Activated T-cell treated with anti-CD3 and anti-CD28 coated beads, Interleukin-2, amount 50 U/mL, for 72 hours (primary cell): ENCODE measurements at places on chromosomes 3 and 15.

DNA sequence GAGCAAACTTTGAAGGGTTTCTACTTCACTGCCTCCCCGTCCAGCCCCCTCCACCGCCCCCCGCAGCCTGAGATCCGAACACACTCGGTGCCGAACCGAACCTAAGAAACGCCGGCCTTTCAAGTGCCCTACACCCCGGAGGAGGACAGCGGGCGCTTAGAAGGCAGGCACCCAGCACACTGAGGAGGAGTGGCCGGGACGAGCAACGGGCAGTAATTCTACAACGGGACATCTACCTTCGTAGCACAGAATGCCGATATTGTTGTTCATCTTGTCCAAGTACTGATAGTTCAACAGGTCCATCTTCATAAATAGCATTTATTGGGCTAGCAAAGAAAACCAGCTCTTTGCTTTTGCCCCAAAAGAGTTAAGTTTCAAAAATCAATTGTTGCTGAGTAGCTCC lies 513 bp downstream of the VGLL4 start:
- peak; percentile 31 for DNase-seq
- H3K27ac ChIP-seq = peak overlapping the region; percentile 99
- peaks cover 51% of the 10 kb centered on the region for H3K4me1 ChIP-seq
- H3K36me3 ChIP-seq = peaks cover 2% of the 10 kb centered on the region
- peak overlapping the region; percentile 100 for H3K4me3 ChIP-seq

DNA sequence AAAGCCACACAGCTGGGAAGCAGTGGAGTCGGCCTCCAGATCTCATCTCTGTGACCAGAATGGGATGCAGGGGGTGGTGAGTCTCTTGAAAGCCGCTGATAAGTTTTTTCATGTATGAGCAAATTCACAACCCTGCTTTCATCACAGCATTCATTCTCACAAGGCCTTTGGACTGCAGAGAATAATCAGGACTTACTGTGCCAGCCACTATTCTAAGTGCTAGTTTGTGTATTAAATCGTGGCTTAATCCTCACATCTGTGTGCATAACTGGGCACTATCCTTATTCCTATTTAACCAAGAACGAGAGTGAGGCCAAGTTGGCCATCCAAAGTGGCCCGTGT lies 64.2 kb upstream of the POLG start:
- no peak for DNase-seq
- H3K4me1 ChIP-seq = peaks cover 8% of the 10 kb centered on the region
- no peaks in the 10 kb centered on the region for H3K36me3 ChIP-seq
- H3K27ac ChIP-seq = no peak overlapping the region
- peak overlapping the region; percentile 75 for H3K4me3 ChIP-seq

- no peaks in the 10 kb centered on the region for H3K4me1 ChIP-seq
- no peak overlapping the region for H3K27ac ChIP-seq
- no peaks in the 10 kb centered on the region for H3K36me3 ChIP-seq
- no peak for DNase-seq
Observed at GRCh38 chr3:101253396-101253795, 67.0 kb downstream of the IMPG2 start.

- DNase-seq = no peak
- H3K4me3 ChIP-seq = no peak overlapping the region
- no peaks in the 10 kb centered on the region for H3K4me1 ChIP-seq
- no peaks in the 10 kb centered on the region for H3K27me3 ChIP-seq
- no peaks in the 10 kb centered on the region for H3K36me3 ChIP-seq
- no peak overlapping the region for H3K27ac ChIP-seq
Observed at GRCh38 chr3:77319711-77320110, 279.8 kb downstream of the ROBO2 start.

DNA sequence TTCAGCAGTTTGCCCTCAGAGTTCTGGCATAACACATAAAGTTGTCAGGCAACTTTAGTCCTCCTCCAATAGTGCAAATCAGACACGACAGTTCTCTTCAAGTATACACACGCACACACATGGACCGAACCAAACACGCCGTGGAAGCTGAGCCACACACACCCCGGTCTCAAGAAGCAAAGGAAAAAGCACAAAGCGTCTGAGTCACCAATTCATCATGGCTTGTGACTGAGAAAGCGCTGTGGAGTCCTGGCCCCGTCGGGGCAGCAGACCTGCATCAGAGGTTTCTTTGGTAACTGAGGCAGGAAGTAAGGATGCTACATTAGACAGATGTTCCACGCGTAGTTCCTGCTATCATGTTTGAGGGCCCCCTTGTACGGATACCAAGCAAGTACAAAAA lies 85.7 kb downstream of the VGLL4 start:
- no peak overlapping the region for H3K4me3 ChIP-seq
- H3K4me1 ChIP-seq = peaks cover 15% of the 10 kb centered on the region
- H3K27ac ChIP-seq = no peak overlapping the region
- H3K27me3 ChIP-seq = no peaks in the 10 kb centered on the region
